ENCODE measurements at places on chromosomes 1 and 21.
A peak's percentile ranks its signal among the peaks of the same experiment; 100 is the strongest.

DNA sequence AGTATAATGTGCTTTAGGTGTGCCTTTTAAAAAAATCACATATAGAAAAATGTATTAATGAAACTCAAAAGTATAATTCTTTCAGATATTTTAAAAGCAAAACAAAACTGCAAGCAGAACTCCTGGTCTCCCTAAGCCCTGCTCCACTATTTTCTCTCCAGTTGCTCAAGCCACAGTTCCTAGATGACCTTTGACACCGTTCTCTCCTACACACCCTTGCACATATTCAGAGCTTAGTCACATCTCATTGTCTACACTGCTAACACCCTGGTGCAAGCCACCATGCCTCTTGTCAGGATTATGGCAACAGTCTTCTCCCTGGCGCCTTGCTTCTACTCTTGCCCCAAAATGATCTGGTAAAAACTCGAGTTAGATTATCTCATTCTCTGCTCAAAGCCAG, 50.2 kb upstream of the ROR1 start:
- DNase-seq = no peak

GRCh38 chr1:58824753-58825389, 41.0 kb upstream of the JUN start:
- DNase-seq = no peak

DNA sequence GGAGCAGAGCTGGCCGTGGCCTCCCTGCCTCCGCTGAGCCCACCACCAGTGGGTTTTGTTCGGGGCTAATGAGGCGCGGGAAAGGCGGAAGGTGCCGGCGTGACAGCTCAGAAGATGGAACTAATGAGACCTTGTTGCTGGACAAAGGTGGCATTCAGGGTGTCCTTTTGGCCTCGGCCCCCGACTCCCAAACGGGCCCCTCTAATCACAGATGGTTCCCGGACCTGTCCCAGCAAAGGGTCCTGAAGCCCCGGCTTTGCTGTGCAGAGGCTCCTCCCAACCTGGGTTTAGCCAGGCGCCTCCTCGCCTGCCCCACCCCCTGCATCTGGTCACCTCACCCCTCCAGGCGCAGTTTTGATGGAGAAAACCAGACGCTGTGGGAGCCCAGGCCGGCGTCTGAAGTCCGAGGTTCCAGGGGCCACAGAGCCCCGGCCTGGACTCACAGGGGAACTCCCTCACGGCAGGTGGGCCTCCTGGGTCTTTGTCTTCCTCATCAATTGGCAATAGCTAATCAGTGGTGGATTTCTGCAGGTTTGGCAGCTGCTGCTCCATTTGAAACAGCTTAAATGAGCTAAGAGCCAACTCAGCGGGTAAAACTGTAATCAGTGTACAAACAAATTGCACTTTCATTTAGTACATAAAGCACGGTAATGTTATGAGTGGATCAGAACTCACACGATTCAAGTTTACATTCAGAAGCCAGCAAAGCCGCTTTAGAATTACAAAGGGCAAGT, 44.3 kb upstream of the ADARB1 start:
- no peak for DNase-seq

DNA sequence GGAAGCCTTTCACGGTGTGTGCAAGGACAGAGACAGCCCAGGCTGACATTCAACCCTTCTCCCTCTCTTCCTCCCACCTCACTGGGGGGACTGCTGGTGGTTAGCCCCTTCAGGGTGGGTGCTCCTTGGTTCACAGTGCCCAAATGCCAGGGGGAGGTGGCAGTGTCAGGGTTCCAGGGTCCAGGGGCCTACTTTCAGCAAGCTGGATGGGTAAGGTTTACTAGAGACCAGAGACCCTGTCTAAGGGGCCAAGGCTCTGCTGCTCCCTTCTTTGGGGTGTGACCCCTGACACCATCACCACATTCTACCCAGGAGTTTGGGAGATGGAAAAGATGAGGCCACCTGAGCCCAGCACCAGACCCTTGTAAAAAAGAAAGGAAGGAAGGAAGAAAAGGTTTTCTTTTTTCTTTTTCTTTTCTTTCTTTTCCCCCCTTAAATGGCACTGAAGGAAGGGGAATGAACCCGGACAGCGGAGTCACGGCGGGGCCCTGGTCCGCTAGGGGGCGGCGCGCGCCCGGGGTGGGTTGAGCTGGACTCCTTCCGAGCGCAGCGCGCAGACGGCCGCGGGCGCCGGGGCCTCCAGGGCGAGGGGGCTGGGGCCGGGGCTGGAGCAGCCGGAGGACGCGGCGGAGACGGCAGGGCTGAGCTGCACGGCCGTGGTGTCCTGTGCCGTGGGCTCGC, 18.8 kb downstream of the KNCN start:
- DNase-seq = peak; percentile 91

DNA sequence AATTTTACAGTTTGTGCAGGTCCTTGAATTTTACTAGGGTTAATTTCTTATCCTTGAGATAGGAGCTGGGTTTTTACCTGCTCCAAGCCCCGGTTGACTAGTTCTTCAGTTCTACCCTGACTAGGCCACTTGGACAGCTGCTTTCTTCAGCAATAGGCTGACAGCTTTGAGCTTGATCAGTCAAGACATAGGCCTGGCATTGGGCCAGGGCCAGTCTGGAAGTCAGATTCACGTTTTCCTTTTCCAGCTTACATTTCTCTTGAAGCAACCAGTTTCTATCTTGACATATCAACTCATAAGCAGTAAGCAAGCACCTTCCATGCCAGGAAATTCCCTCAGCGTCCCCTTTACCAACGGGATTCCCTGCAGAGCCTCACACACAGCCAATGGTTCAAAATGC, 63.7 kb upstream of the AJAP1 start:
- no peak for DNase-seq

GRCh38 chr21:45451091-45451740, 46.3 kb downstream of the COL18A1 start:
- no peak for DNase-seq

GRCh38 chr1:117137281-117137855, 15.8 kb upstream of the TRIM45 start:
- no peak for DNase-seq

DNA sequence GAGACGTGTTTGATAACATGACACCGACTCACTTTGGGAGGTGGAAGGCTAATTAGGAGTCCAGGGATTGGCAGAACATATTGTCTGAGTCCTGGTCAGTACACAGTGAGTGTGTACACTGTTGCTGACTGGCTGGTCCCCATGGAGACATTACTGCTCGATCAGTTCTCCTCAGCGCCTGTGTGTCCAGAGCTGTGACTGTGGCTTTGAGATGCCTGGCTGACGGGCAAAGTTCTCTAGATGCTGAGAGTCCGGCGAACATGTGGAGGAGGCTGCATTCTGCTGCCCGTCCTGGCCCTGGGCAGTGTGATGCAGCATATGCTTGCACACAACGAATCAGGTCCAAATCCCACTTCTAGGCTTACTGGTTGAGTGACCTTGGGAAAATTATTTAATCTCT, 280.1 kb upstream of the ST6GALNAC5 start:
- no peak for DNase-seq

Measured in AG08396 (cell line).